ENCODE measurements at places on chromosomes 3 and 15.

GRCh38 chr3:188432802-188433520 is 279.0 kb downstream of the LPP start:
- DNase-seq = no peak

DNA sequence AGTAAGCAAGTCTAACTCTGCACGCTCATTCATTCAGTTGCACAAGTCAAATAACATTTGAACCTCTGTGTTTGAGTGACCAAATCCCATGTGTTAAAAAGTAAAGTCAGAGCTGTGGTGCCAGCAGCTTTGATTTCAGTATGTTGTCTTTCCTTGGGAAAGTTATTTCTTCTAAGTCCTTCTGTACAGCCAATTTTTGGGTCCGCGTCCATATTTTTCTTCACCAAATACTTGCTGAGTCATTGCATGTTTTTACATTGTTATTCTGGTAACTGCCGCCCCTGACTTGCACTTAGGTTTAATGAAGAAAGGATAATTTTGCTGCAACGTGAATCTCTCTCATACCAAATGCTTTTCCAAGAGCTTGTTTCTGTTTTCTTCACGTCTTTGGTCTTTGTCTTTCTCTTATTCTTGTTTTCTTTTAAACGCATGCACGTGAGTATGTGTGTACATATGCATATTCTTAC is 56.7 kb downstream of the PLS1 start:
- no peak for DNase-seq

- DNase-seq = no peak
Observed at GRCh38 chr3:9129365-9129764, 120.1 kb downstream of the SRGAP3 start.

DNA sequence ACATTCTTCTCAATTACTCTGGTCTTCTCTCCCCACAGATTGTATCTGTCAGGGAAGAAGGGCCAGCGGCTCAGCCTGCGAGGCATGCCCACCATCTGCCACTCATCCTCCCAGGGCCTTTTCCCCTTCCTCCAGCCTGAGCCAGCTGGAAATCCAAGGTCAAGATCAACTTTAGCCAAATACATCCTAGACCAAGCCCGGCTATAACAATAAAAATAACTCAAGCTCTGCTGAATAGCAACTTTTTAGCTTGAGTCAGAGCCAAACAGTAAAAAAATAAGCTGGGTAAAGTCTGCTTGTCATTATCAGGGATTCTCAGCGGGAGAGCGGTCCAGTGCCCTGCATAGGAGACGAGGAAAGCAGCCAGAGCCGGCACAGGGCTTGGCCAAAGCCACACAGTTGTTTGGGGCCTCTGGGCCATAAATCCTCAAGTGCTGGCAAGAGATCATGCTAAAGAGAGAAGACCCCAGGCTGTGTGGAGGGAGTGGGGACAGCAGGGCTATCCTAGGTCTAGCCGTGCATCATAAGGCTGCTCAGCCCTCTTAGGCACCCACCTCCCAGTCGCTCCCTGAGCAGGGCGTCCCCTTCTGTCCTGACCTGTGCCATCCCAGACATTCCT is 76.2 kb upstream of the HERC1 start:
- DNase-seq = no peak

DNA sequence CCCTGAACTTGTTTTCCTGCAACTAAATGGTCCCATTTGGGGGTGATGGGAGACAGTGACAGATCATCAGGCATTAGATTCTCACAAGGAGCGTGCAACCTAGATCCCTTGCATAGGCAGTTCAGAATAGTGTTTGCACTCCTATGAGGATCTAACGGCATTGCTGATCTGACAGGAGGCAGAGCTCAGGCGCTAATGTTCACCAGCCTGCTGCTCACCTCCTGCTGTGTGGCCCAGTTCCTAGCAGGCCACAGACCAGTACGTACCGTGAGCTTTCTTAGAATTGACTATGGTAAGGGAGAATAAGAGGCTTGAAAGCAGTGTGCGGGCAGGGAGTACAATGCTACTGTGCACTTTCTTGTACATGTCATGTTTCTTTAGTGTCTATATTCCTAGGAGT is 17.6 kb upstream of the PLA2G4E start:
- no peak for DNase-seq

DNA sequence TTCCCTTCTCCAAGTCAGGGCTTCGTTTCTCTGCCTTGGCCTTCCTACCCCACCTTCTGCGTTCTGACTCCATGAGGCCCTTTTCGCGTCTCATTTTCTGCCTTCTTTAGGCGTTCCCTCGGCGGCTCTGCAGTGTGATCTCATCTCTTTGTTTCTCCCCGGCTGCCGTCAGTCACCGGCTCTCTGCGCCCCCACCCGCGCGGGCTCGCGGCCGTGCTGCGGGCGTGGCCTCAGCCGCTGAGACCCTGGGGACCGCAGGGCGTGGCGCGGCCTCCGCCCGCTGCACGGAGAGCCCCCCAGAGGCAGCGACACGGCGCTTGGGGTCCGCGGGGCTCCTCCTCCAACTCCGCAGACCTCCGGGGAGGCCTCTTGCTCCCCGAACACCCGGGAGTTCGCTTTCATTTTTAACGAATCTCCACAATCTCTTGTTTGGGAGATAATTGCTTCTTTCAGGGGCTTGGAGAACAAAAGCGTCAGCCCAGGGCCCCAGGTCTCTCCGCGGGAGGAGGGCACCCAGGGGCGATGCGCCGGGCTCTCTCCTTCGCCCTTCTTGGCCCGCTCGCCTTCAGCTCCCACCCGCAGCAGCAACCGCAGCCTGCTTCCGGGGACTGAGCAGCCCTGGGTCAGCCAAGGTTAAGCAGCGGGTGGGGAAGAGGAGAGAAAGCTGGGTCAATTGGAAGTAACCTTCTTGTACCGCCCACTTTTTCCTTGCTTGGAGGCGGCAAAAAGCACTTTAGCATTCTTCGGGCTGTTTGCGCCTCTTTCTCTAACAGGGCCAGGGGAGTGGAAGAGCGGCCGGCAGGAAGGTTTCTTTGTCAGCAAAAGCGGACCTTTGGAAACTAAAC is 35.2 kb downstream of the GAP43 start:
- DNase-seq = peak; percentile 28

GRCh38 chr15:80875568-80876347 is 96.6 kb downstream of the CEMIP start:
- DNase-seq = no peak

GRCh38 chr15:68582236-68582635 is 3.4 kb downstream of the CORO2B start:
- DNase-seq = no peak

GRCh38 chr3:3636815-3637214 is 162.4 kb upstream of the LRRN1 start:
- DNase-seq = no peak

GRCh38 chr15:94561036-94561689 is 329.8 kb downstream of the MCTP2 start:
- DNase-seq = no peak

DNA sequence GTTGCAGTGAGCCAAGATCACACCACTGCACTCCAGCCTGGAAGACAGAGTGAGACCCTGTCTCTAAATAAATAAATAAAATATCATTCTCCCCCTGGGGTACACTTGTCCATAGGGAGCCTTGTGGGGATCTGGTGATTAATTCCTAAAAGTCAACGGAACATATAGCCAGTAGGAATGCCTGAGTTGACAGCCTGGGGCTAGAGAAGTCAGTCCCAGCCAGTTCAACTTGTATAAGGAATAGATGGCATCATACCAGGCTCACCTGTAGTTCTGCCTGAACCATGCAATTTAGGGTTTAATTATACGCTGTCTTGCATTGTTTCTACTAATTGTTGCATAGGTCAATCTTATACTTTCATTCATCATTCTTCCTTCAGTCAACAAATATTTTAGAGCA is 5.9 kb upstream of the BOC start:
- DNase-seq = no peak

DNA sequence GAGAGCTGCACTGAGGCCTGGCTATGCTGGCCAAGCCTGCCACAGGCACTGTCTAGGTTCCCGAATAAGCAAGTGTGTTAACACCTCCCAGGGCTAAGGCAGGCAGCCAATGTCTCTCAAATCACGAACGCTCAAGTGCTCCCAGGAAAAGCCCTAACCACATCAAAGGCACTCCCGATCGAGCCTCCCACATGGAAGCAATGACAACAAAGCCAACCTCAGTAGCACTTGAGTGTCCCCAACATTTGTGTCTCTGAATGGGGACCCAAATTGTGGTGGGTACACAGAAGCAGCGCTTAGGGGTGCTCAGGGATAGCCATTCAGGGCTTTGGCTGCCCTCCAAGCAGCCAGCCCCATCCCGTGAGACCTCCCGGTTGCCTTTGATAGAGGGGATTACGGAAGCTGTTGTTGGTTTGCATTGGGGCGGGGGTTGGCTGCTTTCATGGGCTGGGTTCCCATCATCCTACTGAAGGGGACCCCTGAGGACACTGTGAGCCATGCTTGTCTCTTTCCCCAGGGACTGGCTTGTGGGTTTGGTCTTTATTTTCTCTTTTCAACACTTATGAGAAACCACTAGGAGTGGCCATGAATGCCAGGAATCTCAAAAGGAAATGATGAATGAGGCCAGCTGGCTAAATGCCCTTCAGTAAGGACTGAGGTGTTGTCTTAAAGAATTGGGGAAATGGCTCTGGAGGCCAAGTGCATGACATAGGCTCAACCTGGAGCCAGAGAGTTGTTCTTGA is 234.1 kb upstream of the FEZF2 start:
- DNase-seq = no peak

- DNase-seq = no peak
Observed at GRCh38 chr3:105746231-105746996, 122.4 kb downstream of the CBLB start.

DNA sequence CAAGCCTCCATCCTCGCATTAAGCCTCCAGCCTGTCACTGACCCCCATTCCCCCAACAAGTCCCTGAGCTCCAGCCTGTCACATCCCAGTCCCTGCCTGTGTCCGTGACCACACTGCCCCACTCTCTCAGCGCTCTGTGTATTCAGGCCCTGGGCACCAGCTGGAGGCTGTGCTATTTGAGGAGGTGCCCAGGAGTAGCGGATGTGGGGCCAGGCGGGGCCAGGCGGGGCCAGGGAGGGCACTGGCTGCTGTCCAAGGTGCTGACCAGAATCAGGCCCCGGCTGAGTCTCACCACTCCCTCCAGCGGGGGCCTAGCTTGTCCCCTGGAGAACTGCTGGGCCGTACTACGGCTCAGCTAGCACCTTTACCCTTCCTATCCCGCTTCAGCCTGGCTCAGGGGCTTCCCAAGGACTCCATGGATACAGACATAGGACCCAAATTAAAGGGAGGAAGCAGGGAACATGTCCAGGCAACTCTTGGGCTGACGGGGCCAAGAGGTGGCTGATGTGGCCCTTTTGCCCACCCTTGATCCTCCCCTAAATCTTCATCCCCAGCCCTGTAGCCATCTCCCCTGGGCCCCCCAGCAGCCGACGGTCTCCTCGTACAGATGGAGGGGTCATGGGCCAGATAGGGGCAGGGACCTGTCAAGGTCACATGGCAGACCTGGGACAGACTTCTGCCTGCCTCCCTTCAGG is 1.1 kb downstream of the HHATL start:
- DNase-seq = peak; percentile 11

- no peak for DNase-seq
Observed at GRCh38 chr3:42353631-42354030, 56.8 kb downstream of the LYZL4 start.

GRCh38 chr3:178359728-178360127 is 176.5 kb upstream of the KCNMB2 start:
- no peak for DNase-seq

DNA sequence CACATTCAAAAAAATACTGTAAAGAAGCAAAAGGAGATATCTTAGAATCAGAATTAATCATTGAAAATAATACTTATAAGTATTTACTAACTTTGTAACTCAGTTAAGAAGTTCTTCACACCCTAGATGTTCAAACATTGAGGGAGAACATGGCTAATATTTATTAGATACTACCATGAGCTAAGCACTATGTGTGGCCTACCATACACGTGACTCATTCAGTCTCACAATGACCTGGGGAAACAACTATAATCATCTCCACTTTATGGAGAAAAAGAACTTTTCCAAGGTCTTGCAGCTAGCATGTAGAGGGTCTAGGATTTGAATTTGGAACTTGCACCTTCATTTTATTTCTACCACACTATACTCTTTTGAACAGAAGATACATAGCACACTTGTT is 361.9 kb upstream of the CFAP20DC start:
- no peak for DNase-seq

GRCh38 chr3:41405466-41405865 is 206.2 kb downstream of the CTNNB1 start:
- no peak for DNase-seq
